ENCODE measurements at places on chromosomes 2 and 18.

DNA sequence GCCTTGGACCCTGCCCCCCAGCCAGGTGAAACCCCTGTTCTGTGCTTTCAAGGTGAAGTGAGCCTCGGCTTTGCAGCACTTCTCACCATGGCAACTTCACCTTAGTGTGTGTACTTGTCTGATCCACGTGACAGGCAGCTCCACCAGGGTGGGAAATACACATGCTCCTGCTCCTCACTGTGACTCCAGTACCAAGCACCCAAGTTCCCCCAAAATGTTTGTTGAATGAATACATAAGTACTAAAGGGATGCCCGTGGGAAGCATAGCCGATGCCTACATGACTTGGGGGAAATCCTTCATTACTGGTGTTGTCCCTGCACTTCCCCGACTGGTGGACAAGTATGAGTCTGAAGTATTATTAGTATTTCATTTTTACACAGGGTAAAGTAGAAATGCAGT, 41.8 kb upstream of the GBX2 start:
- DNase-seq, result no peak

DNA sequence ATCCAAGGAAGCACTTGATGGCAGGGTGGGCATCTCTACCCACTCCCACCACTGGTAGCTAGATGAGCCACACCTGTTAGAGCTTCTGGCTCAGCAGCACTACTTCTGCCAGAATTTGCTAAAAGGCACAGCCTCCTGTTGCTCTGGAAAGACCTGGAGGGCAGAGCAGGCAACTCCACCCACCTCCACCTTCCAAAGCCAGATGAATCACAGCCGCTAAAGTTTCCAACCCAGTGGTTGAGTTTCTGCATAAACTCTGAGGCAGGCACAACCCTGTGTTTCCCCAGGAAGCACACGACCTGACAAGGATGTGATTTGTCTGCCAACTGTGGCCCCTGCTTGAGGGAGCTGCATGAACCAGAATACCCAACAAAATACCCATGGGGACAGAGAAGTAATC, 111.6 kb upstream of the GCFC2 start:
- DNase-seq, result no peak

- DNase-seq, result no peak
Observed at GRCh38 chr2:174493549-174494331, 6.9 kb upstream of the GPR155 start.

- DNase-seq, result no peak
Observed at GRCh38 chr2:160427629-160428404, 65.8 kb downstream of the RBMS1 start.

DNA sequence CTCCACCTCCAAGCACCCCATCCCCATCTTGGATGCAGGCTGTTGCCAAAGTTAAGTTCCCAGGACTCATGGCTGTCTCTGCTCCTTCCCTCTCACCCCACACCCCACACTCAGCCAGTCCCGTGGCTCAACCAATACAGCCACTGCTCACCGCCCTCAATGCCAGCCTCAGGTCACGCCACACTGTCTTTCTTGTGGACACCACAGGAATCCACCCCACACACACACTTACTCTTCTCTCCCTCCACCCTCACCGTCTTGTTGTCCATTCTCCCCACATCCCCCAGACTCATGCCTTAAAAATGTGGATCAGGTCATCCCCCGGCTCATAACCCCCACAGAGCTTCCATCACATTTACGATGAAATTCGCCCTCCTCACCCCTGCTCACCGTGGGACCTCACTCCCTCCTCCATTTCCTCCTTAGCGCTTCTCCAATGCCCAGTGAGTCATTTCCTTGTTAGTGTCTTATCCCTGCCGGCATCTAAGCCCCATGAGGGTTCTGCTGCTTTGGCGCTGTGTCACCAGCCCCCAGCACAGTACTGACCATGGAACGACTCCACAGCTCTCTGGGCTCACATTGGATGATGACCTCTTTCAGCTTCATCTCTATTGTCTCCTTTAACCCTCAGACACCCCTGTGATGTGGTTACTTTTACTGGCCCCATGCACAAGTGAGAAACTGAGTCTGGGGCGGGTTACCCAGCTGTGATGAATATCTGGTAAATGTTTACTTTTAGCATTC, 13.8 kb downstream of the MLPH start:
- DNase-seq, result peak; percentile 11

DNA sequence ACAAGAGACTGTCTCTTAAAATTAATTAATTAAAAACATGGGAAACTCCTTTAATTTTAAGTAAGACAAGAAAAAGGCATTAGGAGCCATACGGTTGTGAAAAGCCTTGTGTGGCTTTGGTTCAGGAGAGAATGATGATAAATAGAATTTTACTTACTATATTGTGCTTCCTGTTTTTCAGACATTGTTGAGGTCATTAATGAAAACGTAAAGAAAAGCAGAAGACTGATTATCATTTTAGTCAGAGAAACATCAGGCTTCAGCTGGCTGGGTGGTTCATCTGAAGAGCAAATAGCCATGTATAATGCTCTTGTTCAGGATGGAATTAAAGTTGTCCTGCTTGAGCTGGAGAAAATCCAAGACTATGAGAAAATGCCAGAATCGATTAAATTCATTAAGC, 10.7 kb upstream of the IL1RL2 start:
- DNase-seq, result no peak

- no peak for DNase-seq
Observed at GRCh38 chr2:161417438-161418274, 1.6 kb downstream of the TBR1 start.

GRCh38 chr2:133457861-133458260, 110.4 kb downstream of the NCKAP5 start:
- no peak for DNase-seq

DNA sequence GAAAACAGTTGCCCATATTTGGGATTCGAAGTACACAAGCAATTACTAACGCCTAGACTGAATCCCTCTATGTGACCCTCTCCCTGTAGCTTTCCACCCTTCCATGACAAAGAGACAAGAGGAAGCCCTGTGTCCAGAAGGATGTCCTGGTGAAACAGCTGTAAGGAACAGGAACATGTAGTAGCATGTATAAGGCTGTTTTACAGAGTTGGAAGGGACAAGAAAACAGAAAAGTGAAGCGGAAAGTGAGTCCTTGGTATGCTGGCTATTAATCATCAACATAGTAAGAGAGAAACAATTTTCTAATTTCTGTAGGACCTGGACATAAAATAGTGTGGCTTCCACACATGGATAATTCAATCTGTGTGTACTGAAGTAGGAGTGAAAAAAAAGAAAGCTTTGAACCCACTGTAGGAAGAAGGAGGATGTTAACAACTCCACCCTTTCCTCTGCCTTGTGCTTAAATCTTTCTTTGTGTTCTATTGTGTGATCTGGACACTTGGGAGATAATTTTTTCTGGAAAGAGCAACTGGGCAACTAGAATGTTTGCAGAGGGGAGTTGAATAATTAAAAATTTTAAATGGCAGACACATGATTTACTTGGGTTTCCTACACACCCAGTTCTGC, 162.3 kb upstream of the ZSWIM2 start:
- no peak for DNase-seq

DNA sequence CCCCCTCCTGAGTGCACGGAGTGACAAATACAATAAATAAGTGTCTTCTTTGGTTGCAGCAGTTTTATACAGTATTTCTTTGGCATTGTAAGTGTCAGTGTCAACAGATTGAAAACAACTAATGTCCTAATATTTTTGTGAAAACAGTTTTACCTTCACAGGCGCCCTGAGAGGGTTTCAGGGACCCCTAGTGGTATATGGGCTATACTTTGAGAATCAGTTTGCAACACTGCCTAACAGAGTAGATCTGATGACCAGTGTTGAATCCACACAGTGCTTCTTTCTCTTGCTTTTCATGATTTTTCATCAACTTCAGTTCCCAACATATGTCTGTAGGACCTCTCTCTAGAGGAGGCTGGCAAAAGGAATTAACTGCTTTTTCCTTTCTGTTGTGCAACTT, 162.2 kb downstream of the PRPF40A start:
- DNase-seq, result no peak

GRCh38 chr2:45210462-45211195, 201.4 kb upstream of the SIX2 start:
- no peak for DNase-seq

- DNase-seq, result no peak
Observed at GRCh38 chr2:1731447-1731962, 12.8 kb downstream of the PXDN start.

Measured in bone marrow (tissue), 2 donors.